Midbrain (tissue), 1 donor: ENCODE measurements at places on chromosomes 4 and X.

GRCh38 chr4:14719053-14719452 is 283.2 kb upstream of the CPEB2 start:
- no peak for DNase-seq

DNA sequence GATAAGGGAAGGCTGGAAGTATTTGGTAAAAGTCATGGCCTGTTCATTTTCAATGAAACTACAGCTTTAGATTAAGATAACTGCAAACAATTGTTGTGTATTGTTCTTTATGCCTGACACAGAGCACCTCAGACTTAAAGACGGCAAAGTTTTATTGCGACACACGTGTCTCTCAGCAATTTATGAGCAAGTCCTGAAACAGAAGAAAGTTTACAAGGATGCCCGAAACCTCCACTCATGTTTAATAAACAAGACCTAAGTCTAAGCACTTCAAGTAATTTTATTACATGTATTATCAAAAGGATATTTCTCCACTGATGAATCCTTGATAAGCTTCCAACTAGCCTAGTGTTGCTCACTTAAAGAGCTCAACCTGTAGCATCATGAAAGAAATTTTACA is 51.0 kb downstream of the DHX15 start:
- DNase-seq: no peak

GRCh38 chrX:41553688-41554087 is 106.5 kb downstream of the NYX start:
- no peak for DNase-seq

GRCh38 chr4:145609481-145610427 is 9.4 kb upstream of the MMAA start:
- peak; percentile 71 for DNase-seq

DNA sequence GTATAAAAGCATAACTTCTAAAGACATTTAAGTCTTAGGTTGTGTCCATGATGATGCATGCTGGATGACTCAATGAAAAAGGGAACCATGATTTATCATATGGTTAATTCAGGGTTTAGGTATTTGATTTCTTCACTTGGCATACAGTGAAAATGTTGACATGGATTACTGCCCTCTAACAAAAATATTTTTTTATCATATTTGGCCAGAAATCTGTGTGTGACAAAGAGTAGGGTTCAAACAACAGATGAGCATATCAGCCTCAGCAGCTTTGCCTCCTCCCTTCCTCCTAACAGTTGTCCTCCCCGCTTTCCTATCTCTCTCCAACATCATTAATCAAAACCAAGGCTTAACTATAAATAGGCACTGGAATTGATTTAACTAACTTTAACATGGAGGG is 46.3 kb downstream of the ARHGAP6 start:
- no peak for DNase-seq

- DNase-seq: peak; percentile 22
Measured at GRCh38 chr4:94757192-94758140, at the start of gene BMPR1B. BMPR1B (plus strand) TSS chr4:94757955; CDS start chr4:95104425, 346,470 bp downstream.

DNA sequence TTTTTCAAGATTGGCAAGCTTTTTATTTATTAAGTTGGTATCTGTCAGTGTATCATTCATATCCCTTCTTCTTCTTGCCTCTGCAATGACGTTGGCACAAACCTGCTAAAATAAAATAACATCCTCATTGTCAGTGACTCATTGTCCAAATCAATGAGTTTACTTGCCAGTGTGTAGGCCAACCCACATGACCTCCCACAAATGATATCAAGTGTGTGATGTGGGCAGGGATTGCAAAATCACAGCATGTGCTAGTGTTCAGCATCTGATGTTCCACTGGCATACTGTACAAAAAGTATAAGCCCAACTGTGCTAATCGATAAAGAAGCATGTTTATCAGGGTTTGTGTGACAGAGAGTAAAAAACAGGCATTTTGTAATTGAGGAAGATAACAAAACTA is 25.5 kb downstream of the GPAT3 start:
- no peak for DNase-seq

GRCh38 chr4:87092389-87093141 is 127.9 kb downstream of the KLHL8 start:
- no peak for DNase-seq

DNA sequence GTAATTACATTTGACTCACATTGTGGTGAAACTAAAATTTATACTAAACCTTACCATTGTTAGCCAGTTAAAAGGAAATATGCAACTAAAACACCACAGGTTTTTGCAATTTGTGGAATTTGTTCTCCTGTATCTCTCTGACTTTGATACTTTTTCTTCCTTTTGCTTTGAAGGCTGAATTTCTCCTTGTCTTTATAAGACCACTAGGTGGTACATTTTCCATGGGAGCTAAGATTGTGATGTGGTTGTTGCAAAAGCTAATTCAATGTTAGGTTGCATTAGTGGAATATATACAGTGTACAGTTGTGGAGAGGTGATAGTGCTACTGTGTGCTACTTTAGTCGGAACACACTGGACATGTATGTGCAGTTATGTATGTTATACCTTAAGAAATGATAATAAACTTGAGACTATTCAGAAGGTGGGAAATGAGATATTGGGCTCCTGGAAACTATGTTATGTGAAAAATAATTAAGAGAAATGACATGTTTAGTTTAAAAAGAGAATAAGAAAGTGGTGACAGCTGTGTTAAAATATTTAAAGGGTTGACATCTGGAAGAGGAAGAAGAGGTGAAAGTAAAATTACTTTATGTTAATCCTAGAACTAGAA is 70.3 kb downstream of the ARL9 start:
- DNase-seq: peak; percentile 14

GRCh38 chrX:54786967-54787366 is 11.1 kb downstream of the ITIH6 start:
- DNase-seq: no peak

- DNase-seq: no peak
Measured at GRCh38 chr4:98618680-98619079, 39.7 kb downstream of the TSPAN5 start.

- DNase-seq: no peak
Measured at GRCh38 chr4:8016527-8016926, 76.9 kb upstream of the AFAP1 start.

- no peak for DNase-seq
Measured at GRCh38 chrX:40866893-40867292, 131.6 kb upstream of the MED14 start.

DNA sequence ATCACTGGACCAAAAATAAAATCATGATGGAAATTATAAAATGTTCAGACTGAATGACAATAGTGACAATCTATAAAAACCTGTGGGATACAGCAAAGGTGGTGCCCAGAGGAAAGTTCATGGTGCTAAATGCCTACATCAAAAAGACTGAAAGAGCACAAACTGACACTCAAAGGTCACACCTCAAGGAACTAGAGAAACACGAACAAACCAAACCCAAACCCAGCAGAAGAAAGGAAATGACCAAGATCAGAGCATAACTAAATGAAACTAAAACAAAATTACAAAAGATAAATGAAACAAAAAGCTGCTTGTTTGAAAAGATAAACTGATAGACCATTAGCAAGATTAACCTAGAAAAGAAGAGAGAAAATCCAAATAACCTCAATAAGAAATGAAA is 78.7 kb downstream of the ANAPC10 start:
- DNase-seq: no peak

GRCh38 chrX:2549876-2550275 is 49.1 kb upstream of the DHRSX start:
- no peak for DNase-seq

DNA sequence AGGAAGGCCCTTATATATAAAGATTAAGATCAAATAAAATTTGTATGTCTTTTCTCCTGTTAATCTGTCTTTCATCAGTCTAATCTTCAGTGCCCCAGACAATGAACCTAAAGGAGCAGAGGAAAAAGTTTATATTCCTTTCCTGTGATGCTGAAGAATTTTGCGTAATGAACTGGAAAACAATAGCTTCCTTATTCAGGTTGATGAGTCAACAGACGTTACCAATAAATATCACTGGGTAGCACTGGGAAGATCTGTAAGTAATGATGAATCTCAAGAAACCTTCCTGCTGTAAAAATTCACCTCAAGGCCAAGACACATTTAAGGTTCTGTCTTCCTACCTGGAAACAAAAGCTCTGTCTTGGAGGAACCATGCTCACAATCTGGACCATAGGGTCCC is 25.5 kb downstream of the CDKN2AIP start:
- no peak for DNase-seq

- DNase-seq: no peak
Measured at GRCh38 chr4:181559637-181560036, 683.6 kb upstream of the TENM3 start.

DNA sequence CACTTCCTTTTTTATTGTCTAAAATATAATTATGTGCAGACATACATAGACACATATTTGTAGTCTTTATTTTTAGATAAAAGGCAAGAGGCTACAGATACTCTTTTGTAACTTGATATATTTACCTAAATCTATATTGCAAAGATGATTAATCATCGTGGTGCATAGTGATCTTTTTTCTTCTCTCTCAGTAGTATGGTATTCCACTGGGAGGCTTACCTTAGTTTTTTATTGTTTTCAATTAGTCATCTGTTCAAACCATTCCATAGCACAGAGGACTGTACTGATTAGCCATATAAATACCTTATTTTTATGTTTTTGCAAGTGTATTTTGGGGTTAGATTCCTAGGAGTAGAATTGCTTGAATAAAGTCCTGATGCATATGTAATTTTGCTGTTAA is 619.7 kb downstream of the GRXCR1 start:
- no peak for DNase-seq

DNA sequence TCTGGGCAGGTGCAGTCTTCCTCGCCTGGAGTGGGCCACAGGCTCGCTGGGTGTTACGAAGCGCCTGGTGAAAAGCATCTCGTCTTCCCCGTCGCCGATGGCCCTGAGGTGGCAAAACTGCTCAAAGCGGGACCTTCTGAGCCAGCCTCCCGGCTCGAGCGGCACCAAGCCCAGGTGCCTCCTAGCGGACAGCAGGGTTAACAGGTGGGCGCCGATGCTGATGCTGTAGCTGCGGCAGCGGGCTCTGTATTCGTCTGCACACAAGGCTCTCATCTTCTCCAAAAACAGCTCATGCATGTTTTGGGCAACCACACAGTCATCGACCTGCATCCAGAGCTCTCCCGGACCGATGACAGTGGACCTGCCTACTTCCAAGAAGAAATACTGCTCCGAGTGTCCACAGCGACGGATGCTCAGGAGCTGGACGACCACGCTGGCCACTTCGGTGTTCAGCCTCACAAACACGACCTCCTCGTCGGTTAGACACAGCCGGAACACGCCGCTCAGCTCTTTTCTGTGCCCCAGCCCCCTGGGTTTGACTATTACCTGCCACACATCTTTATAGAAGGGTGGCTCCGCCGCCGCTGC is 1.2 kb downstream of the IRS4 start:
- DNase-seq: no peak

DNA sequence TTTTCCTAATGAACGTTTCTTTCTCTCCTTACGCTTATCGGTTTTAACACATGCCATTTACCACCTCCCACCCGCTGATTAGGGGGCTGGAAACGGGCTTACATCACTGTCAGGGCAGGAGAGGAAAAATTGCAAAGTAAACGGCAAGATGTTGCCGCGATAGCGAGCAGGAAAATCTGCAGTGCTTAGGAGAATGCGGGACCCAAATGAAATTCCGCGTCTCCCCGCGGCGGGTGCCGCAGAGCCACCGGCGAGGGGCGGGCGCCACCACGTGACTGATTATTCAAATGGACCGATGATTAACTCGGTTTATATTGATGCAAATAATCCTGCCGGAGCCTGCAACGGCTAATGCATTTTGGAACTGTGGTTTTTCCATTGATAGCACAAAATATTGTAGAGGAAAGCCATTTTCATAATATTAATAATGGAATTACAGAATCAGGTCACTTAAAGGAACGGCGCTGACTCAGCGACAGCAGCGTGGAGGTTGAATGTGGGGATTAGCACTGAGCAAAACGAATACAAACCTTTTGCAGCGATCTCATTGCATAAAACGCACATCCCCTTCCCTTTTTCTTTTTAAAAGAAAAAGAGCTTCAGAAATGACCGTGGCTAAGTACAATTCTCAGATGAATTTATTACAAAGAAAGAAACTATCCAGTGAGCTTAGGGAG is 224.2 kb downstream of the STIM2 start:
- DNase-seq: peak; percentile 65

- no peak for DNase-seq
Measured at GRCh38 chrX:69029771-69030170, 135.5 kb downstream of the PJA1 start.

GRCh38 chr4:81516241-81516640 is 44.5 kb upstream of the RASGEF1B start:
- DNase-seq: no peak

GRCh38 chr4:17317526-17317925 is 194.4 kb downstream of the QDPR start:
- DNase-seq: no peak

DNA sequence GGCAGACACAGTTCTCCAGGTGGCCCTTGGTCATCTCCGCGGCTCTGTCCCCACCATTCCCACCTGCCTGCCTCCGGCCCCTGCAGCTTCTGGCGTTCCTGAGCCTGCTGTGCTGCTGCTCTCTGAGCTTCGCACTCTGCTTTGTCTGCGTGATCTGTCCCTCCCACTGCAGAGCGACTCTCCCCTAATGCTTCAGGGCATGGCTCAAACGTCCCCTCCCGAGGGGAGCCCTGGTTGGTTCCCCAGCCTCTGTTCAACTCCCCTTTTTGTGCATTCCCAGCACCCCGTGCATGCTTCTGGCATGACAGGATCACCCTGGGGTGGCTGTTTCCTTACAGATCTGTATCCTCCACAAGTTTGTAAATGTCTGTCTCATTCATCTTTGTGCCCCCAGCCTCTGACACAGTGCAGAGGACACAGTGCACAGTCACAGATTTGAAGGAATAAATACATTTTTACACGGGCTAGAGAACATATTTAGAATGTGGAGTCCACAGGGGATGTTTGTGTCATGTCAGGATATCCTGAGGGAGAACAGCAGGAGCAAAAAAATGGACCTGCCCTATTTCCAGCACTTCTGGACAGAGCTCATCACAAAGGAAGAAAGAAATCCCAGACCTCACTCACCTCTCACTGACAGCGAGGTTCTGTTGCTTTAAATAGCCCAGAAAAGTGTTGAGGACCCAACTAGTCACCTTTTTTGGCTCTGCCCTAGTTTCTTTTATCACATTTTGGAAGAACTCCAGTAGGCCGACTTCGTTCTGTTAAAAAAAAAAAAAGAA is 72.6 kb downstream of the GATB start:
- DNase-seq: no peak

DNA sequence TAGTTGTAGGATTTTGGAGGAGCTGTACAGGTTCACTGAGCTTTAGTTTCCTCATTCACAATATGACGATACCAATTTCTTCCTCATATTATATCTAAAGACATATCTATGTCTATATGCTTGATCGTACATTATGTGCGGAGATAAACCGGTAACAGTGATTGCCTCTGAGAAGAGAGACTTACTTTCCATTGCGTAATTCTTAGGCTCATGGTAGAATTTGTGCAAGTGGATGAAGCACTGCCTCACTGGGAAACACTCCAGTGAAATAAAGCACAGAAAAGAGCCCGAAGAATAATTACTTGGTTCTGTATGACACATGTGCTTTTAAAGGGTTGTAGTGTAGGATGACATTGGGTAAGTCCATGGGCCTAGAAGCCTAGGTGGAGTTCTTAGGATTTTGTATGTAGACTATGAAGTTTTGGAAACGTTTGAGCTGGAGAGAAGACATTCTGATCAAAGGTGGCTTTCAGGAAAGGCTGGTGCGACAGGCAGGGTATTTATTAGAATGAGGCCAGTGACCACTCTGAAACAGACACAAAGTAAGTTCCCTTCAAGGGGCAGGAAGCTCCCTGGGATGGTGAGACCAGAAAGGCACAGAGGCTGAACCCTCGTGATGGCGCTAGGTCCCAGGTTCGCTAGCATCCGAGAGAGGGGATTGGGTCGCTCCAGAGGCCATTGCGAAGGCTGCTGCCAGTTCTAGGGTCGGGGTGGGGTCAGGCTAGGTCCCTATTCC is 649 bp upstream of the VBP1 start:
- no peak for DNase-seq

- peak; percentile 2 for DNase-seq
Measured at GRCh38 chrX:83845397-83845796, 15.5 kb upstream of the CYLC1 start.
